ENCODE measurements at places on chromosomes 11 and 22. TPM values are rescaled to one million over a fixed set of nuclear protein-coding genes. Genes with fewer than 3 reads are reported as not detected.

The PANX2 gene
- 7.7 TPM for total RNA-seq

The SLC29A2 gene
- 3.3 TPM for total RNA-seq

The ANKK1 gene
- 0.12 TPM for total RNA-seq

The MB gene
- total RNA-seq = 6.9 TPM

The C1QTNF6 gene
- total RNA-seq = 7.9 TPM

The CATSPERZ gene
- 3.4 TPM for total RNA-seq

The IL18 gene
- total RNA-seq = 83.8 TPM

The CCDC73 gene
- 0.05 TPM for total RNA-seq

The MMP8 gene
- total RNA-seq = not detected

The JAML gene
- total RNA-seq = not detected

The CRYBB1 gene
- not detected for total RNA-seq

The LAYN gene
- total RNA-seq = 5.0 TPM

The SCUBE2 gene
- total RNA-seq = 0.57 TPM

The MIOX gene
- not detected for total RNA-seq

The NXPE1 gene
- total RNA-seq = not detected

The FGF4 gene
- not detected for total RNA-seq

The APLNR gene
- total RNA-seq = not detected

The RIMBP3C gene
- 0.26 TPM for total RNA-seq

The AIFM3 gene
- total RNA-seq = 2.1 TPM

The TENM4 gene
- total RNA-seq = 0.01 TPM

The UCP3 gene
- 1.7 TPM for total RNA-seq

The PATE2 gene
- total RNA-seq = not detected

The C11orf21 gene
- total RNA-seq = not detected

The CEP126 gene
- 3.5 TPM for total RNA-seq

The GUCY1A2 gene
- 0.01 TPM for total RNA-seq

The MS4A4E gene
- total RNA-seq = not detected

The TRPC6 gene
- total RNA-seq = 0.77 TPM

The CYP2R1 gene
- total RNA-seq = 14.1 TPM

The ISX gene
- total RNA-seq = not detected

The PRR33 gene
- total RNA-seq = not detected

The UBQLNL gene
- total RNA-seq = not detected

The ZNF70 gene
- total RNA-seq = 1.2 TPM

The ADSL gene
- 90.0 TPM for total RNA-seq

The KRTAP5-8 gene
- total RNA-seq = not detected

The SEPTIN5 gene
- 10.0 TPM for total RNA-seq

The ESAM gene
- 12.4 TPM for total RNA-seq

The PCF11 gene
- 28.5 TPM for total RNA-seq

Data from A549 treated with CpdA at 1 μM for 4 hours (cell line).